ENCODE measurements at places on chromosomes 12 and 14.
A peak's percentile ranks its signal among the peaks of the same experiment; 100 is the strongest.

DNA sequence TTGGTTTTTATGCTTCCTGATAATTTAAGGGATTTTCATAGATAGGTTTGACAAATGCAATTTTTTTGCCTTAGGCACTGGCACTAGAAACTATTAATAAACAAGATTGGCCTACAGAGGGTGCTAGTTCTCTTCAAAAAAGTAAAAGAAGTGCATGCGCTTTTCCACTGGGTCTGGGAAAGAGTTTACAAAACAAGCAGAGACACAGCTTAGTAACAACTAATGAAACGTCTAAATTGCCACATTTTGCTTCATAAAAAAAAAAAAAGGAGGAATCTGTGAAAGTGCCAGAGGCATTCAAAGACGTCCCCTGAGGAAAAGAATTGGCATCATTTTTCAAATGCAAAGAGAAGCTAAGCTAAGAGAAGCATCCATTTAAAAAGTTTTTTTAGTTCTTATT, 58.3 kb upstream of the EEA1 start:
- no peak for DNase-seq

GRCh38 chr12:89731089-89731488, 22.5 kb upstream of the ATP2B1 start:
- no peak for DNase-seq

DNA sequence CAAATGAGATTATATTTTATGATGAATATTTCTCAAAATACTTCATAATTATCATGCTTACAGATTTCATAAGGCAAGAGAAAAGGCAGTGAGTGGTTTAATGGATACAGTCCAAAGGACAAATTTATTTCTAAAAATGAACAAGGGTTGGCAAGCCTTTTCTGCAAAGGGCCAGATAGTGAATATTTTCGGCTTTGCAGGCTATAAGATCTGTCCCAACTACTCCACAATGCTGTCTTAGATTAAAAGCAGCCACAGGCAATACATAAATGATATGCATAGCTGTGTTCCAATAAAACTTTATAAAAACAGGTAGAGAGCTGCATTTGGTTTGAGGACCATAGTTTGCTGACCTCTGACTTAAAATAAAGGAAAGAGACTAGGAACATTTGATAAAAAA, 42.9 kb upstream of the STK38L start:
- no peak for DNase-seq

DNA sequence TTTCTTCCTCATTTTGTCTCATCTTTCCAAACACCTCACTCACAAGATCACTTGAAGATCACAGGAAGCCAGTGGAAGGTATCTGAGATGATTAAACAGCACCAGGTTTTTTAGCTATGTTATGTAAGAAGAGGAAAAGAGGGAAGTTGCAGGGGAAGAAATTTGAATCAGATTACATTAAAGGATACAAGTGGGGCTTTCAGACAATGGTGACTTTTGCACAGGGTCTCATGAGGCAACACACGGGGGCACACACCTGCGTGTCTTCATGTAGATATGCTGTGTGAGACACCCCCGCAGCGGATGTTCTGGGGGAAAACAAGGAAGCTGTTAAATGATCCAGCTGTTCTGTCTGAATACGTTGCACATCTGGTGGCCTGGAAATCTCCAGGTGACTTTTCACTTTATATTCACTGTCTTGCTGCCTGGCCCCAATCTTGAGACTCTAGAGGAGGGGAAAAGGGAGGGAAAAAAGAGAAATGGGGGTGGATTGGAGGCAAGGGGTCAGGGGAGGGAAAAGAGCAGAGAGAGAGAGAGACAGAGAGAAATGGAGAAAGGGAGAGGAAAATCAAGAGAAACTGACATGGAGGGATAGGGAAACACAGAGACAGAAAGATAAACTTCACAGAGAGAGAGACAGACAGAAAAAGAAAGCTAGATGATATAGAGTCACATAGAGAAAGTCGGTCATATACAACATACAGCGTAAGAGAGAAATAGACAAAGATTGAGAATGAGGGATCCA, 36.3 kb upstream of the PPP1CC start:
- DNase-seq: no peak

DNA sequence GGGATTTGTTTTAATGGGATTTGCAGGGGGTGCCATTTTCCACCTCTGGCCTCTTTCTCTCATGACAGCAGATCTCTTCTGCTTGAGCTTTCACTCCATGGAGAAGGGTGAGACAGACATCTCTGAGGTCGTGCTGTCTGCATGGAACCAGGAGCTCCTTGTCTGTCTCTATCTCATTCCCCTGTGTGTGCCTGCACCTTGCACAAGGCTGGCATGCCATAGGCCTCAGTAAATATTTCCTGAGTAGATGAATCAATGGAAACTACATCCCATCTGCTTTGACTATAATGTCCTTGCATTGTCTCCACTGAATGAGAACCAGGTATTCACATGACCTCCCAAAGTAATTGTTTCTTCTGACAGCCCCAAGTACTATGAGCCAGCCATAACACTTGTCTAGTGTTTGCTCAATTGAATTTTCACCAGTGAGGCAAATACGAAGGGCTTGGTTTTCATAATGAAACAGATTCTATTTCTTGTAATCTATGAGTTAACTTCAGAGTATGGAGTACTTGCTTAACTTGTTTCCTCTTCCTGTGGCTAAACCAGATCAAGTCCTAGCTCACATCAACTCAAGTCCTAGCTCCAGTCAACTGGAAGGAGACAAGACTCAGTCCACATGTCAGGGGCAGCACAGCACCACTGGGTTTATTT, 32.3 kb downstream of the KCNK13 start:
- no peak for DNase-seq

DNA sequence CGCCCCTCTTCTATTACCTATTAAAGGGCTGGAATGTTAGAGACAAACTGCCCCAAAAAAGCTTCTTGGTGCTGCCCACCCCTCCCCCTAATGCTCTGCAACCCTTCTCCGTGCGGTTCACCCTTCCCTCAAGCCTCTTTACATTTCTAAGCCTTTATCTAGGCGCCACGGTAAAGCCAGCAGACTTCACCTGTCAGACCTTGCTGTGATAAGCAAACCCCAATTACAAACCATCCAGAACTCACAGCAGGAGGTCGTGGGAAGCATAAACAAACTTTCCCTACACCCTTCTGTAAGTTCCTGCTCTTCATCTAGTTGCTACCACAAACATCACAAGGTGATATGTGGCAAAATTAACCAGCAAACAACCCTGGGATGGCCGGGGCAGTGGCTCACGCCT, 56.8 kb downstream of the MOK start:
- DNase-seq: no peak

GRCh38 chr14:105305345-105305744, 4.5 kb upstream of the BRF1 start:
- no peak for DNase-seq

GRCh38 chr12:103780093-103780440, 61.0 kb downstream of the NT5DC3 start:
- DNase-seq: no peak

DNA sequence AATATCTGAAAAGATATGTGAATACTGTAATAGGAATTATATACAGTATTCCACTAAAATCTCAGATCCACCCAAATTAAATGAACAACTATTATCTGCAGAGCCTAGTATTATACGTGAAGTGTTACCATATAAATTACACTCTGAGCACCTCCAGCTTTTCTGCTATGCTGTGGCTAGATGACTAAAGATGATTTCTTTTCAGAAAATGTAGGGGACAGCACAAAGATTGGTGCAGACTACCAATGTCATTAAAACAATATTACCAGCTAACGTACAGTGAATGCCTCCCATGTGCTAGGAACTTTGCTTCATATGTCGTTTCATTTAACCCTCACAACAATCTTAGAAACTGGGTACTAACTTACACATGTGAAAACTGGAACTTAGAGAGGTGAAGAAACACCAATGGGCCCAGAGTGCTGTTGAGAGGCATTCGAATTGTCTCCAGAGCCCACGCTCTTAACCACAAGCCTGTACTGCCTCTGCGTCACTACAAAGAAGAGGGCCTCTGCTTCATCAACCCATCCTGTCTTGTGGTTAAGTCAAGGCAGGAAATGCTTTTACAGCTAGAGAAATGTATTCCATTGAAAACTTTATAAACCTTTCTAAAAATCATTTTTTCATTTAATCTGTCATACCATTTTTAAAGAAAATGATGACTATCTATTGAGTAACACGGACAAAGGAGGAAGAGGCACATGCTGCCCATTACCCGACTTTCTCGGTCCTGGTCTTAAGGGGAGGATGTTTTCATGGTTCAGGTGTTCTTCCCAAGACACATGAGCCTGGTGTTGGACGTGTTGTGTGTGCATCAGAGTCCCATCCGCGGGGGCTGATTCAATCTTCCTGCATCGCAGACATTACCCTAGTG, 1.3 kb downstream of the GPR65 start:
- peak; percentile 80 for DNase-seq

DNA sequence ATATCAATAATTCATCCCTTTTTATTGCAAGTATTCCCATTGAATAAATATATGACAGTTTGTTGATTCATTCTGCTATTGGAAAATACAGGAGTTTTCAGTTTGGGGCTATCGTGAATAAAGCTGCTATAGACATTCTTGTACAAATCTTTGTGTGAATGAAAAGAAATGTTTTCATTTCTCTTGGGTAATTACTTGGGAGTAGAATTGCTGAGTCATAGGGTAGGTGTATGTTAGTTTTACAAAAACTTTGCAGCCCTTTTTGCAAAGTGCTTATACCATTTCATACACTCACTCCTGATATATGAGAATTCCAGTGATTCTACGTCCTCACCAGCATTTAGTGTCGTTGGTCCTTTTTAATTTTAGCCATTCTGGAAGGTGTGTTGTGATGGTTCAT, 6.9 kb upstream of the PTCSC3 start:
- no peak for DNase-seq

- DNase-seq: no peak
Measured at GRCh38 chr12:11947213-11947612, 123.5 kb upstream of the BCL2L14 start.

- no peak for DNase-seq
Measured at GRCh38 chr12:2890001-2890387, 697 bp upstream of the TULP3 start.

- DNase-seq: no peak
Measured at GRCh38 chr12:13177373-13177772, 19.2 kb upstream of the EMP1 start.

DNA sequence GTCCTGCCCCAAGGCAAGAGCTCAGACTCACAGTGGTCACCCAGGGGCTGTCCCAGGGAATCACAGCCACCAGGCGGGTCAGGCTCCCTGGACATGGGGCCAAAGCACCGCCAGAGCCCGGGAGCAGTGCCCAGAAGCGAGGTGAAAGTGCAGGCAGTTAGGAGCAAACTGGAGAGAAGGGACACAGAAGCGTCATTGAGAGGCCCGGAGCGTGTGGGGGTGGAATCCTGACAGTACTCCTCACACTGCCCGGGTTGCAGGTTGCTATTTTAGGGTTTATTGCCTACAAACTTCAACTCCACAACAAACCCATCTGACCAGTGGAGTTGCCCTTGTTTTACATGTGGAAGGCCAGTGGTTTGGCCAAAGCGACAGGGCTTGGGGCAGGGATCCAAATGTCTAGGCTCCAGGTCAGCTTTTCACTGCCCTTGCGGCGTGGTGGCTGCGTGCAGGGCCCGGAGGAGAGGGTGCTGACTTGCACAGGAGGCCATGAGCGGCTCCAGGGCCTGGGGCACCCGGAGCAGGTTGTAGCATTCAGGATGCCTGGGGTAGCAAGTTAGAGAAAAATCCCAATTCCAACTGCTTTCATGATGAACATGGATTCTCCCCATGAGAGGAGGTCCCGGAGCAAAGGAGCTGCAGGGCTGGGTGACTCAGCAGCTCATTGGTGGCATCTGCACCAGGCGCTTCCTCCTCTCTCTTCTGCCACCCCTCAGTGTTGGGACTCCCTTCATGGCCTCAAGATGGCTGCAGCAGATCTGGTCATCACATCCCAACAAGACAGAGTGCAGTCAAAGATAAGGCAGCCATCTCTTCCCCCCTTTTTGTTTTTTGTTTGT, 112.3 kb upstream of the NCOR2 start:
- DNase-seq: no peak

GRCh38 chr14:47262801-47263200, 412.6 kb downstream of the MDGA2 start:
- no peak for DNase-seq

DNA sequence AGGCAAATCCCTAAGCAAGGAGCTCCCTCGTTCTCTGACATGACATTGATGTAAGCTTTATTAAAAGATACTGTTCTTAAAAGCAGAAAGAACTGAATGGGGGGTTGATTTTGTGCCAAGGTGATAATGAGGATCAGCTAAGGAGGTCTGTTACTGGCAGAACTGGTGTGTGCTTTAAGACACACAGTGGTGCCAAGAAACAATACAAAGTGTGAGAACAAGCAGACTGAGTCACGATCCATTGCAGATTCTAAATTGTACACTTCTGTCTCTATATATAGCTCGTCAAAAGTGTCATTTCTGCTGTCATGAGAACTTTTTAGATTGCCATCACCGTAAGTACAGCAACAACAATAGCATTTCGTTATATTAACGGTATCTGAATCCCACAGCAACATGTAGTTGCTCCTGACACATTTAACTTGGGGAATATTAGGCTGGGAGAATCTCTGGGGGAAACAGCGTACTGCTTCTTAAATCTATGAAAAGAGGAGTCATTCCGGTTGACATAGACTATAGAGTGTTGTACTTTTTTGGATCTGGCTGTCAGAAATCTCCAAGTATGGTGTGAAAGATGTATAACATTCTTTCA, 151.3 kb upstream of the PRKD1 start:
- no peak for DNase-seq

DNA sequence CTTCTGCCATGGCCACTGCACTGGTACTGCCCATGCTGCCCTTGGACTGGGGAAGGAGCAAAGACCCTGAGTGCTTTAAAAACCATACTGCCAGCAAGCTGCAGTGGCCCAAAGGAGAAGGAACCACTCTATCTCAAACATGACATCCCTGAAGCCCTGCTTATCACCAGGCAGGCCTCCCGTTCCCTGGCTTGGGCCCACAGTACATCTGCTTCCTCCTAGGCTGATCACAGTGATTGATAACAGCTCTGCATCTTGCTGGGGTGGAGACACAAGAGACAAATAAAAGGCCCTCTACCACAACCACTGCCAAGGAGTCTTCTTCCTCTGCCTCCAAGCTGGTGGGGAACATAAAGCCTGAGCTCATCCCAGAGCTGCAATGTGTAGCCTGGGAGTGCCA, 567.5 kb downstream of the TRHDE start:
- DNase-seq: no peak

- no peak for DNase-seq
Measured at GRCh38 chr14:68164711-68165113, 345.1 kb downstream of the RAD51B start.

DNA sequence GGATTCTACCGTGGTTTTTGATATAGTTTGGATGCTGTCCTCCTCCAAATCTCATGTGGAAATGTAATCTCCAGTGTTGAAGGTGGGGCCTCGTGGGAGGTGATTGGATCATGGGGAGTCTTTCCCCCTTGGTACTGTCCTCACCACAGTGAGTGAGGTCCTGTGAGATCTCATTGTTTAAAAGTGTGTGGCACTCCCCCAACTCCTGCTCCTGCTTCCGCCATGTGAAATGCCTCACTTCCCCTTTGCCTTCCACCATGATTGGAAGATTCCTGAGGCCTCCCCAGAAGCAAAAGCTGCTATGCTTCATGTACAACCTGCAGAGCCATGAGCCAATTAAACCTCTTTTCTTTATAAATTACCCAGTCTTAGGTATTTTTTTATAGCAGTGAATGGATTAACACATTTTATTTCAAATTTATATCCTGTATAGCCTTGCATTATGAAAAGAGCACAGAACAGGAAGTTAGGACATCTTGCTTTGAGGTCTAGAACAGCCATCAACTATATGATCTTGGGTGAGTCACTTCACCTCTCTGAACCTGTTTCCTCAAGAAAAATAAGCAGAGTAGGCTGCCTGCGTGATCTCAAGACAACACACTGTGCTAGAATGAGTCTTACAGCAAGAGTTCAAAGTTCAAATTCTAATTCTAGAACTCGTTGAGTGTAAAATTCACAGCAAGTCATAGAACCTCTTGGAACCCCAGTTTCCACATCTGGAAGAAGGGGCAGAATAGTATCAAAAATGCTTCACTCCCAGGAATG, 160.9 kb upstream of the EEA1 start:
- peak; percentile 46 for DNase-seq

All from T-helper 2 cell treated with Interferon-gamma antibody and Interleukin-4, amounts not matched to agents 5 μg/mL and 100 μg/mL, for 36 hours (primary cell).